HFFc6 (cell line): ENCODE measurements at places on chromosomes 11 and 22.

DNA sequence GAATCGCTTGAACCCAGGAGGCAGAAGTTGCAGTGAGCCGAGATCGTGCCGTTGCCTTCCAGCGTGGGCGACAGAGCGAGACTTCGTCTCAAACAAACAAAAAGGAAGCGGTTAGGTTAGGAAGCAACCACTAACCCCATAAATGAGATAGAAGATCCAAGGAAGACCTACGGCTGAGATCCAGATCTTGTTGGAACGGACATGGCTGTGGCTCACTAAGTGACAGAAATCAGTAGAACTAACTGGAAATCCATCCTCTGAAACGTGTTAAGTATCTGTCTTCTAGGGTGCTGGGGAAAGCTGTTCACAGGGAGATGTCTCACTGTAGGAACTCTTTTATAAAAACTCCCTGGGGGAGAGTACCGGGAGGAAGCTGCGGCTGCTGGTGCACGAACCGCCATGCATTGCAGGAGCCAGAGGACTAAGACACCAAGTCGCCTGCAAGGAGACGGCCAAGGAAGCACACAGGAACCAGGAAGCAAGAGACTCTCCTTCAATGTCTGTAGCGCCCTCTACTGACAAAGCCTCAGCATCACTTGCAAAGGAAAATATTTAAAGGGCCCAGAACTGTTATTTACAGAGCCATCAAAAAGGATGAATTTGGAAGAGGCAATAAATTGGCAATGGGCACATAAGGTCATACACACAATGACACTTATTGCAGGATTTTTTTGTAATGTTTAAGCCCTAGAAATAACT is 16.9 kb upstream of the SPTY2D1 start:
- H3K4me3 ChIP-seq, result no peak overlapping the region
- no peaks in the 10 kb centered on the region for H3K4me1 ChIP-seq
- peak; percentile 40 for DNase-seq
- H3K27me3 ChIP-seq, result peaks cover 5% of the 10 kb centered on the region; the same call in 1 of the 2 replicates
- no peak overlapping the region for H3K27ac ChIP-seq

GRCh38 chr11:128450882-128451651 is 136.3 kb downstream of the ETS1 start:
- no peak overlapping the region for H3K27ac ChIP-seq
- no peak overlapping the region for H3K4me3 ChIP-seq
- H3K36me3 ChIP-seq, result peaks cover 26% of the 10 kb centered on the region
- DNase-seq, result no peak

GRCh38 chr11:69682221-69682620 is 7.1 kb upstream of the LTO1 start:
- H3K36me3 ChIP-seq, result no peaks in the 10 kb centered on the region
- H3K4me1 ChIP-seq, result peaks cover 18% of the 10 kb centered on the region
- H3K4me3 ChIP-seq, result no peak overlapping the region

DNA sequence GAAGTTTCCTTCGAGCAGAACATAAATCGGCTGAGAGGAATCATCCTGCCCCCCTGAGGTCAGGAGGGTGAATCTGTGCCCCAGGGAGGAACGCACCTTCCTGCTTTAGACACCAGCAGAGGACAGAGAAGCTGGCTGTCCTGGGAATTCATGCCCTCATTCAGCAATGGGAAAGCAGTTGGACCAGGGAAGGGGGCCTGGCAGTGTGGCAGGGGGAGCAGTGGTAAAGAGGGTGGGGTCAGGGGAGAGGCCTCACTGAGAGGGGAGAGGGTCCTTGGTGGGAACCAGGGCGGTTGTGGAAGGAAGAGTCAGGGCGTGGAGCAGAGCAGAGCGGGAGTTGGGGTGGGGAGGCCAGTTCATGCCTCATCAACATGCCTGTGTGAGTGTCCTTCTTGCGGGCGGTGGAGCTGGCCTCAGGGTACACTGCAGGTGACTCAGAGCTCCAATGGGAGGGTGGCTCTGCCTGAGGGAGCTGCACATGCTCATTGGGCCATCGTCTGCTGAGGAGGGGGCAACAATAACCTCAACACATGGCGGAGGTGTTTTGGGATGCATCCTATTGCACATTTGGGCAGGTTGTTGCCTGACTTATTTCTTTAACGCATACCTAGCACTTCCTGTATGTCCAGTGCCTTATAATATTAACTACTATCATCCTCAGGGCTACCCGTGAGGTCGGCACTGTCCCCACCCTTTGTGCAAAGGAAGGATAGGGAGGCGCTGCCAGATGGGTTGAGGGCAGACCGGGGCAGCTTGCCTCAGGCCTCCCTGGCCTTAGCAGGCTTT is 23.2 kb downstream of the MED15 start:
- DNase-seq, result peak; percentile 94
- H3K4me3 ChIP-seq, result peak overlapping the region; percentile 71
- H3K4me1 ChIP-seq, result peaks cover 83% of the 10 kb centered on the region
- H3K36me3 ChIP-seq, result peaks cover 29% of the 10 kb centered on the region
- H3K27ac ChIP-seq, result peak overlapping the region; percentile 99

DNA sequence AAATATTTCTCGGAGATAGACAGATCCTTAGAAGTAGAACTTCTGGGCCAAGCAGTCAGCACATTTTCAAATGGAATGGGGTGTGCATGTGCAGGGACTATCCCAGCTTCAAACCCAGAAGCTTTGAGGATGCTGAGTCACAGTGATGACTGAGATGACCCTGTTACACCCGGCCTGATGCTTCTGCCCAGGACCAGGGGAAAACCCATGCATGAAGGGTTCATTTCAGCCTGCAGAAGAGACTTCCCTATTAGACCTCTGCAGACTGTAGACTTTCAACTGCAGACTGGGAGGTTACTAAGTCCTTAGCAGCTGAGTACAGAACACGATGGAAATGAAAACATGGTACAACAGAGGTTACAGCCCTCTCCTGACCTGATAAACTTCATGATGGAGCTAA is 3.6 kb upstream of the OR2AT4 start:
- no peaks in the 10 kb centered on the region for H3K36me3 ChIP-seq
- no peak overlapping the region for H3K4me3 ChIP-seq
- H3K27me3 ChIP-seq, result peaks cover 24% of the 10 kb centered on the region
- peak overlapping the region; percentile 11; the same call in 1 of the 2 replicates for H3K27ac ChIP-seq
- DNase-seq, result peak; percentile 59

DNA sequence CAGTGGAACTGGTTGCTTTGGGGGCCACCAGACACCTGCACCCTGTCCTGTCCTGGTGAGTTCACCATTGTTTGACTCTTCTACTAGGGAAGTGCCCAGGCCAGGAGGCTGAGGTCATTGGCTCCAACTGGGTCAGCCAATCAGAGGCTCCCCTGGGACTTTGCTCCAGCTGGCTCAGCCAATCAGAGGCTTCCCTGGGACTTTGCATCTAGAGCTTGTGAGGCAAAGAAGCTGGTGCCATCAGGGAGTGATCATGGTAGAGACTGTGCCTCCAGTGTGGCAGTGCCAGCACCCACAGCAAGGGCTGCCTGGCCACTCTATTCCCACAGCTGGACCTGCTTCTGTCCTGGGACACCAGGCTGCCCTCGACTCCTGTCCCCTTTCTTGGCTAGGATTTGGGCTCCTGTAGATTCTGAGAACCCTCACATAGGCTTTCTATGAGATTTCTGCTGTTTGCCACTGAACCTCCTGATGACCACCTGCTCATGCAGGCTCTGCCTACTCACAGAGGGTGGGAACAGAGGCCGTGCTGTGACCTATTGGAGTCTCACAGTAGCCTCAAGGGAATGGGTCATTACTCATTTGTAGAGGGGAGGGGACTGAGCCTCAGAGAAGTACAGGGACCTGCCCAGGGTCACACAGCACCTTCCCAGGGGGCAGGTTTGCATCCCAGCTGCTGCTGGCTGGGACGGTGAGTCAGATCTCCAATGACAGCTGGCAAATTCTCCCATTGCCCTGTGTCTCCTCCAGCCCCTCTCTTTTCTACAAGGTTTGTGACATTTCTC is 59.2 kb upstream of the SHISAL1 start:
- H3K4me3 ChIP-seq, result no peak overlapping the region
- no peak overlapping the region for H3K27ac ChIP-seq
- DNase-seq, result no peak
- peaks cover 17% of the 10 kb centered on the region; the same call in 1 of the 2 replicates for H3K27me3 ChIP-seq

- peaks cover 19% of the 10 kb centered on the region for H3K4me1 ChIP-seq
- H3K27ac ChIP-seq, result no peak overlapping the region
- H3K36me3 ChIP-seq, result peaks cover 19% of the 10 kb centered on the region
- DNase-seq, result no peak
- peaks cover 9% of the 10 kb centered on the region for H3K27me3 ChIP-seq
Observed at GRCh38 chr11:13189561-13190426, 87.8 kb upstream of the BMAL1 start.

DNA sequence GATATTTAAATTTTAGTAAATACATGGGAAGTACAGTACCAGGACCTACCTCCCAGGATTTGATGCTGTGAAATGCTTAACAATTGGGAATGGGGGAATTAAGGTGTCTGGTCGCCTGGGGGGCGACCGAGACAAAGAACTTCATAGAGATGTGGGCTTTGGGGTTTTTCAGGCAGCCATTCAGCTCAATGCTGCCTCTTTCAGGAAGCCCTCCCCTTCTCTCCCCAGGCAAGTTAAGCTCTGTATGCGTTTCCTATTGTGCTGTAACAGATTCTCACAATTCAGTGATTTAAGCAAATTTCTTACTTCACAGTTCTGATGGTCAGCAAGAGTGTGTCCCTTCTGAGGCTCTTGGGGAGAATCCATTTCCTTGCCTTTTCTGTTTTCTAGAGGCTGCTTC is 53.8 kb downstream of the KIAA1671 start:
- no peak for DNase-seq
- no peak overlapping the region for H3K4me3 ChIP-seq
- no peak overlapping the region for H3K27ac ChIP-seq
- no peaks in the 10 kb centered on the region for H3K36me3 ChIP-seq
- H3K27me3 ChIP-seq, result no peaks in the 10 kb centered on the region

GRCh38 chr22:19464546-19464945 is 14.4 kb downstream of the UFD1 start:
- H3K4me3 ChIP-seq, result peak overlapping the region; percentile 62
- no peak for DNase-seq
- H3K36me3 ChIP-seq, result peaks cover 45% of the 10 kb centered on the region
- H3K4me1 ChIP-seq, result peaks cover 32% of the 10 kb centered on the region

DNA sequence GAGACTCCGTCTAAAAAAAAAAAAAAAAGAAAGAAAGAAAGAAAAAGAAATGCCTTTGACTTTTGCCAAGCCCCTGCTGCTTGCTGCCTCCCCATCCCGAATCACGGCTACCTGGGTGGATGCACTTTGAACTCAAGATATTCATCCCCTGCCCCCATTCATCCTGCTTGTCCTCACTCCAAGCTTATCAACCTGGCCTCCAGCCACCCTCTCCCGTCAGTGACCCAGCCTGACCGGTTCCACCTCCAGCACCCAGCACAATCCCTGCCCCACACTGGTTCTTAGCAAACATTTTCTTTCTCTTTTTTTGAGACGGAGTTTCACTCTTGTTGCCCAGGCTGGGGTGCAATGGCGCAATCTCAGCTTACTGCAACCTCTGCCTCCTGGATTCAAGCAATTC is 44.4 kb downstream of the CYTH4 start:
- H3K36me3 ChIP-seq, result peaks cover 8% of the 10 kb centered on the region
- H3K4me1 ChIP-seq, result peaks cover 60% of the 10 kb centered on the region
- peaks cover 13% of the 10 kb centered on the region for H3K27me3 ChIP-seq
- DNase-seq, result no peak

- H3K4me1 ChIP-seq, result peaks cover 10% of the 10 kb centered on the region
- H3K4me3 ChIP-seq, result no peak overlapping the region
- H3K27ac ChIP-seq, result no peak overlapping the region
- H3K27me3 ChIP-seq, result peaks cover 15% of the 10 kb centered on the region
- H3K36me3 ChIP-seq, result peaks cover 6% of the 10 kb centered on the region; the same call in 1 of the 2 replicates
- no peak for DNase-seq
Observed at GRCh38 chr11:824292-824880, 3.3 kb upstream of the CRACR2B start.

DNA sequence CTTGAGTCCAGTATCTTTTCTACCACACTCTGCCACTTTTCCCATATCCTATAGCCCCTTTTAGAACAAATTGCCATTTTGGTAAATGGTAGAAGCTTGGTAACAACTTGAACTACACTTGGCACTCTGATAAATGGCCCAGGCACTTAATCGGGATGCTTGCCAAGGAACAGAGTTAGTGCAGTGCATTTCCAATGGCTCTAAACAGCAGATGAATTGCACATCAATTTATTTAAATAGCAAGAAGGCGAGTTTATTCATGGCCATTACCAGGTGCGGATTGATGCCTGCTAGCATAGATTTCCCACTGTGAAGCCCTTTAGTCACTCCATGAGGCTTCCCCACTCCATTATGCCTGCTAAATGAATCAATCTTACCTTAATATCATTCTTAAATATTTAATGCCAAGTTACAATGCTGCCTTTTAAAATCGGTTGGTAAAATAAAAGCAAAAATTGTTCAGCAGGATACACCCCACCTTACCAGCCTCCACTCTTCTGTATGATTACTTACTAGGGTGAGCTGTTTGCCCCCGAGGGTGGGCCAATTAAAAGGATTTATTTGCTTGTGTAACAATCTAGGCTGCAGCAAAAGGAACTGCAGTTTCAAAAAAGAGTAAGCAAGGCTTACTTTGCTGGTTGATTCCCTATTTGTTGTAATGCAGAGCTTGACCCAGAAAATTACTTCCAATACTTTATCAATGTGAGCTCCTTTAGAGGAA is 136.0 kb upstream of the ARHGAP42 start:
- peaks cover 10% of the 10 kb centered on the region for H3K27me3 ChIP-seq
- no peak for DNase-seq
- no peaks in the 10 kb centered on the region for H3K4me1 ChIP-seq
- no peak overlapping the region for H3K27ac ChIP-seq
- H3K4me3 ChIP-seq, result no peak overlapping the region

- no peak overlapping the region for H3K27ac ChIP-seq
- peaks cover 11% of the 10 kb centered on the region for H3K36me3 ChIP-seq
- DNase-seq, result no peak
- H3K4me3 ChIP-seq, result no peak overlapping the region
- peaks cover 22% of the 10 kb centered on the region for H3K4me1 ChIP-seq
Observed at GRCh38 chr22:41398921-41399320, 17.2 kb downstream of the TEF start.

DNA sequence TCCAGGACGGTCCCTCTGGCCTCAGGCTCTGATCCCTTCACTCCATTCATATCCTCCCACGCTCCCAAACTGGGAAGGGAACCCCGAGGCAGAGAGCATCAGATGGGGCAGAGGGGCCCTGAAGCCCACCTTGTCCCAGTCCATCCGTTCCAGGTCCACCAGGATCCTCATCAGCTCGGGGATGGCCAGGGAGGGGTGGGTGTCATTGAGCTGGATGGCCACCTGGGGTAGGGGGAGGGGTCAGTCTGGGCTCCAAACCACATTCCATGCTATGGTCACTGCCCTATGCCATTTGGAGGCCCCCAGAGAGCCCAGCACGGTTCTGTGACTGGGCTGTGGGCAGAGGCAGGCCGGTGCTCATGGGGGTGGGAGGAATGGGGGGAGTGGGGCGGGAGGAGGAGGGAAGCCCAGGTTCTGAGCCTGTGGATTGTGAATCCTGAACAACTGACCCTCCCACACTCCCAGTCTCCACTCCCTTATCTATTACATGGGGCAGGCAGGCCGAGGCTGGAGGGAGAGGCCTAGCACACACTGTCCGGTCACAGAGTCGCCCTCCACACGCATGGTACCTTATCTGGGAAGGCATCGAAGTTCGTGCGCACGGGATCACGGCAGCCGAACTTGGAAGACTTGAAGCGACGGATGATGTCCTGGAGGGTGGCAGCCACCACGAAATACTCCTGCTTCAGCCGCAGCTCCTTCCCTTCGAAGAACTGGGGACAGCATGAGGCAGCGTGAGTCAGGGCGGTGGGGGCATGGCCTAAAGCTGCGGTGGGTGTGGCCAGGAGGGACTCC is 5.5 kb downstream of the PYGM start:
- peaks cover 4% of the 10 kb centered on the region for H3K27me3 ChIP-seq
- no peaks in the 10 kb centered on the region for H3K36me3 ChIP-seq
- no peak for DNase-seq
- no peak overlapping the region for H3K4me3 ChIP-seq
- no peaks in the 10 kb centered on the region; the same call in 1 of the 2 replicates for H3K4me1 ChIP-seq
- no peak overlapping the region for H3K27ac ChIP-seq

- H3K4me3 ChIP-seq, result no peak overlapping the region
- no peak for DNase-seq
- H3K4me1 ChIP-seq, result peaks cover 41% of the 10 kb centered on the region
- H3K27ac ChIP-seq, result no peak overlapping the region; the same call in 1 of the 2 replicates
Observed at GRCh38 chr11:68524681-68525080, 64.1 kb downstream of the PPP6R3 start.
